Keratinocyte (primary cell): ENCODE measurements at places on chromosomes 7 and 10. TPM values are rescaled to one million over a fixed set of nuclear protein-coding genes. Genes with fewer than 3 reads are reported as not detected.

The PRF1 gene
- 0.02 to 0.09 TPM in 2 of 3 replicates, not detected in the other for polyA plus RNA-seq

The WDFY4 gene
- 0.02 to 0.04 TPM (median 0.04 TPM) in 3 replicates for polyA plus RNA-seq

The ZNF722 gene
- not detected in 3 replicates for polyA plus RNA-seq

The TUBAL3 gene
- 1.5 to 2.6 TPM (median 2.6 TPM) in 3 replicates for polyA plus RNA-seq

The GIMAP8 gene
- polyA plus RNA-seq = 0.06 to 0.26 TPM (median 0.14 TPM) in 3 replicates

The ZNF365 gene
- 11.9 to 20.9 TPM (median 15.9 TPM) in 3 replicates for polyA plus RNA-seq

DNA sequence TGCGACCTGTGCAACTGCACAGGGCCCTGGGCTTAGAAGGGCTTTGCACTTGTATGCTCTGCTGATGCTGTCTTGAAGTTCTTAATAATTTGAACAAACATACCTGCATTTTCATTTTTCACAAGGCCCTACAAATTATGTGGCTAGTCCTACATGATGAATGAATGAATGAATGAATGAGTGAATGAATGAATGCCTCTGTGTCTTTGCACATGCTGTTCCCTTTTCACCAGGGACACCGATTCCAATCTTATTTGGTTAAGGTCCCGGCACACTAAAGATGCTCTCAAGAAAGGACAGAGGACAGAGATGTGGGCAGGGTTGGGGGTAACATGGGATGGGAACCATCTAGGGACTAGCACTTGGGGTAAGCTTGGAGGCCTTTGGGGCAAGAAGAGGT is 39.4 kb upstream of the CHST3 start:
- H3K27ac ChIP-seq = no peak overlapping the region
- no peaks in the 10 kb centered on the region for H3K27me3 ChIP-seq
- no peaks in the 10 kb centered on the region for H3K36me3 ChIP-seq
- peaks cover 37% of the 10 kb centered on the region for H3K4me1 ChIP-seq
- no peak for DNase-seq
- no peak overlapping the region for H3K4me3 ChIP-seq

GRCh38 chr7:112749775-112750174 is 40.4 kb downstream of the TMEM168 start:
- H3K4me1 ChIP-seq = no peaks in the 10 kb centered on the region
- H3K27ac ChIP-seq = no peak overlapping the region
- DNase-seq = no peak
- no peaks in the 10 kb centered on the region for H3K27me3 ChIP-seq

DNA sequence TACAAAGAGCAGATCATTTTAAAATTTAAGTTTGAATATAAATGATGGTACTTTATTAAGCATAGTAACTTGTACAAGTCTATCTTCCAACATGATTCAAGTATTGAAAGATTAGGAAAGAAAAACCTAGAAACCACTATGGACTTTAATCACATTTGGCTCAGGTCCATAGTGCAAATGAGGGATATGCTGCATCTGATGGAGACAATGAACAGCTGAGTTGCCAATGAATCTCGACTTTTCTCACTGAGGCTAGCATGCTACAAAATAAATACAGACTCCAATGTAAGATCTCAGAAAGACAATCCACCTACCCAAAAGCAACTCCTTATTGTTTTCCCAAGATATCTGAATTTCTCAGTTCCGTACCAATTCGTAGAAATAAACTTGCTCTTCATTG is 89.8 kb downstream of the SEMA3A start:
- no peak overlapping the region for H3K27ac ChIP-seq
- H3K4me3 ChIP-seq = no peak overlapping the region
- no peaks in the 10 kb centered on the region for H3K4me1 ChIP-seq
- H3K36me3 ChIP-seq = no peaks in the 10 kb centered on the region
- no peak for DNase-seq

DNA sequence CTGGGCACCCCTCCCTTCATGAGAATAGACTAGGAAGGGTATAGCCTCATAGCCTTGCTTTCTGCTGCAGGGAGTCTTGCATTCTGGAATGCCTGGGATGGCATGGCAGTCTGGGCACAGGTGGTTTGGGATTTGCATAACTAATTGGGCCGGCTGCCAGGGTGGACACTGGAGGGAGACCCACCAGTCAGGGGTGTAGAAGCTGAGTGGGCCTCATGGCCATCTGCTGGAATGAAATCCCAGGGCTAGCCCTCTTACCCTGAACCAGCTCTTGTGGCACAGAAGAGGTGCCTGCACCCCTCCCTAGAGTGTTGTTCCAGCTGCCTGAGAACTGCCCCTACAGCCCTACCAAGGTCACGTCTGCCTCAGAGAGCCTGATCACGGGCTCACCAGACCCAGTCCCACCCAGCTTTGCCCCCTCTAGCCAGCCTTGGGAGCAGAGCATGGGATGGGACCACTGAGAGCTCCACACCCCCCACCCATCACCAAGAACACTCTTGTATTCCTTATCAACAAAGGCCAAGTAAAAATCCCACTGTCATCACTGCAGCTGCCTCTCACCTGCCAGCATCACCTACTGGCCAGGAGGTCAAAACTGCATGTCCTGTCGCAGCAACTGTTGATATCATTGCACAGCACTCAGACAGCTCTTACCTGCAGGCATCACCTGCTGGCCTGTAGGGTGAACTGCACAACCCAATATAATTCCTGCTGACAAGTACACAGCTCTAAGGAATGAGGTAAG is 148.9 kb downstream of the ZEB1 start:
- no peaks in the 10 kb centered on the region for H3K36me3 ChIP-seq
- DNase-seq = no peak
- H3K4me3 ChIP-seq = no peak overlapping the region

- H3K27me3 ChIP-seq = no peaks in the 10 kb centered on the region
- H3K4me3 ChIP-seq = no peak overlapping the region
- no peaks in the 10 kb centered on the region for H3K4me1 ChIP-seq
- no peaks in the 10 kb centered on the region for H3K36me3 ChIP-seq
- DNase-seq = no peak
Observed at GRCh38 chr7:120944826-120945562, 5.6 kb upstream of the ING3 start.

GRCh38 chr10:45553613-45554012 is 119.0 kb downstream of the ZFAND4 start:
- no peaks in the 10 kb centered on the region for H3K36me3 ChIP-seq
- peaks cover 7% of the 10 kb centered on the region for H3K4me1 ChIP-seq
- peak; percentile 73 for DNase-seq
- H3K27me3 ChIP-seq = no peaks in the 10 kb centered on the region

GRCh38 chr10:88735661-88736060 is 24.2 kb upstream of the LIPN start:
- no peak overlapping the region for H3K27ac ChIP-seq
- DNase-seq = peak; percentile 1
- H3K4me3 ChIP-seq = no peak overlapping the region
- H3K36me3 ChIP-seq = no peaks in the 10 kb centered on the region
- peaks cover 15% of the 10 kb centered on the region for H3K4me1 ChIP-seq

- H3K4me3 ChIP-seq = no peak overlapping the region
- H3K4me1 ChIP-seq = peaks cover 8% of the 10 kb centered on the region
- no peak for DNase-seq
- H3K27me3 ChIP-seq = no peaks in the 10 kb centered on the region
- no peak overlapping the region for H3K27ac ChIP-seq
Observed at GRCh38 chr7:143505838-143506237, 28.2 kb downstream of the TAS2R41 start.

- DNase-seq = no peak
- no peak overlapping the region for H3K4me3 ChIP-seq
- H3K4me1 ChIP-seq = peaks cover 22% of the 10 kb centered on the region
- peaks cover 31% of the 10 kb centered on the region for H3K36me3 ChIP-seq
Observed at GRCh38 chr7:44767912-44768627, 19.4 kb downstream of the ZMIZ2 start.

- H3K4me3 ChIP-seq = no peak overlapping the region
- H3K27me3 ChIP-seq = no peaks in the 10 kb centered on the region
- DNase-seq = no peak
Observed at GRCh38 chr7:108648989-108649388, 79.3 kb downstream of the DNAJB9 start.

- DNase-seq = no peak
- H3K4me3 ChIP-seq = no peak overlapping the region
- no peaks in the 10 kb centered on the region for H3K27me3 ChIP-seq
- H3K36me3 ChIP-seq = no peaks in the 10 kb centered on the region
- H3K27ac ChIP-seq = no peak overlapping the region
Observed at GRCh38 chr10:76301950-76302349, 870.5 kb downstream of the LRMDA start.

DNA sequence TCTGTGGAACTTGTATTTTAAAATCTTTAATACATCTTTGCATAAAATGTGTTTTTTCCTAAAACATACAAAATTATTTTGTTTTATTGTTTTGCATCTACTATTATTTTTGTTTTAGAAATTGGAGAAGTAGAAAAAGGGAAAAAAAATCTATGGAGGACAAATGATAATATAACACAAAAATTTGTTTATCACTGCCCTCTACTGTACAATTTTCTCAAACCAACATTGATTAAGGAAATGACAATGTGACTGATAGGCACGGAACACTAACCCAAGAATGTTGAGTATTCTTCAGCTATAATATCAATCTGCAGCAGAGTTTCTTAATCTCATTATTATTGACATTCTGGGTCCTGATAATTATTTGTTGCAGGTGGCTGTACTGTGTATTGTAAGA is 9.5 kb upstream of the ING3 start:
- no peaks in the 10 kb centered on the region for H3K4me1 ChIP-seq
- H3K27ac ChIP-seq = no peak overlapping the region
- H3K36me3 ChIP-seq = no peaks in the 10 kb centered on the region
- H3K4me3 ChIP-seq = no peak overlapping the region
- H3K27me3 ChIP-seq = no peaks in the 10 kb centered on the region

DNA sequence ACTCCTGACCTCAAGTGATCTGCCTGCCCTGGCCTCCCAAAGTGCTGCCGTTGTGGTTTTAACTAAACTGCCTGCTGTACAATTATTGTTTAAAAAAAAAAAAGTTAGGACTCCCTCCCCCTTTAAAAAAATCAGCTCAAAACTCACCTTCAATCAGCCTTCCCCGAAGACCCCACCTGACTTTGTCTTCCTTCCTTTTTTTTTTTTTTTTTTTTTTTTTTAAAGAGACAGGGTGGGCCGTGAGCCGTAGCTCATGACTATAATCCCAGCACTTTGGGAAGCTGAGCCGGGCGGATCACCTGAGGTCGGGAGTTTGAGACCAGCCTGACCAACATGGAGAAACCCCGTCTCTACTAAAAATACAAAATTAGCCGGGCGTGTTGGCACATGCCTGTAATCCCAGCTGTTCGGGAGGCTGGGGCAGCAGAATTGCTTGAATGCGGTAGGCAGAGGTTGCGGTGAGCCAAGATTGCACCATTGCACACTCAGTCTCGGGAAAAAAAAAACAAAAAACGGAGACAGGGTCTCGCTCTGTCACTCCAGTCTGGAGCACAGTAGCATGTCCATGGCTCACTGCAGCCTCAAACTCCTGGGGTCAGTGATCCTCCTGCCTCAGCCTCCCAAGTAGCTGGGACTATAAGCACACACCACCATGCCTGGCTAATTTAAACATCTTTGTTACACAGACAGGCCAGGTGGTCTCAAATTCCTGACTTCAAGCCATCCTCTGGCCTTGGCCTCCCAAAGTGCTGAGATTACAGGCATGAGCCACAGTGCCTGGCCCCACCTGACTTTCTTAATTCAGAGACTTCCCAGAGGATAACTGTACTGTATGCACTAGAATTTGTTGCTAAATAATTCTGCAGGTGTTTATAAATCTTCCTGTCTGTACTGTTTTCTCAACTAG is 3.2 kb downstream of the FIS1 start:
- no peak for DNase-seq
- peaks cover 20% of the 10 kb centered on the region for H3K36me3 ChIP-seq
- no peak overlapping the region for H3K27ac ChIP-seq
- H3K4me3 ChIP-seq = no peak overlapping the region
- peaks cover 24% of the 10 kb centered on the region for H3K4me1 ChIP-seq

DNA sequence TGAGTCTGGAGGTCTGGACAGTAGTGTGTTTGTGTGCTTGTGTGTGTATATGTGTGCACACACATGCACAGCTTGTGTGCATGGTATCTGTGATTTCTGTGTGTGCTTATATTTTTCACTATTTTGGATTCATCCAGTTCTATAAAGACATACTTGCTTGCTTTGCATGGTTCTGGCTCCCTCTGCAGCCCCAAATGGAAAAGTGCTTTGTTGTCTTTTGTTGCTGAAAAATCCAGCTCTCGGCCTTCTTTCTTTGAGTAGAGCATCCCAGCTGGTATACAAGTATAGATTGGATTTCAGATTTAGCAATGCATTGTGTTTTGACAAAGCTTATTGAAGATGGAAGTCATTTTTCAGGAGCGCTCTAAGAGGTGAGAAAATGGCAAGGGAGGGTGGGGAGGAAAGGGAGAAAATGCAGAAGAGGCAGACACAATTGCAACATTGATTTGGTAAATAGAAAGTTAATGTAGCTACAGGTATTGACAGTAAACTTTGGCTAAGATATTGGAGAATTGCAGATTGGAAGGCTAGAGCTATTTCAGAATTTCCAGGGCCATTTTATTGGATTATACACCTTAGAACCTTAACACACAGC is 333.9 kb downstream of the AUTS2 start:
- no peak overlapping the region for H3K27ac ChIP-seq
- H3K27me3 ChIP-seq = no peaks in the 10 kb centered on the region
- H3K36me3 ChIP-seq = no peaks in the 10 kb centered on the region
- DNase-seq = no peak
- H3K4me3 ChIP-seq = no peak overlapping the region
- H3K4me1 ChIP-seq = no peaks in the 10 kb centered on the region

GRCh38 chr7:95102662-95103061 is 195.3 kb downstream of the PPP1R9A start:
- H3K27me3 ChIP-seq = no peaks in the 10 kb centered on the region
- no peak overlapping the region for H3K27ac ChIP-seq
- H3K4me3 ChIP-seq = no peak overlapping the region
- H3K4me1 ChIP-seq = no peaks in the 10 kb centered on the region
- no peaks in the 10 kb centered on the region for H3K36me3 ChIP-seq

GRCh38 chr7:17195576-17195975 is 102.9 kb upstream of the AHR start:
- H3K27ac ChIP-seq = no peak overlapping the region
- H3K36me3 ChIP-seq = no peaks in the 10 kb centered on the region
- DNase-seq = no peak
- H3K4me3 ChIP-seq = no peak overlapping the region
- no peaks in the 10 kb centered on the region for H3K27me3 ChIP-seq

DNA sequence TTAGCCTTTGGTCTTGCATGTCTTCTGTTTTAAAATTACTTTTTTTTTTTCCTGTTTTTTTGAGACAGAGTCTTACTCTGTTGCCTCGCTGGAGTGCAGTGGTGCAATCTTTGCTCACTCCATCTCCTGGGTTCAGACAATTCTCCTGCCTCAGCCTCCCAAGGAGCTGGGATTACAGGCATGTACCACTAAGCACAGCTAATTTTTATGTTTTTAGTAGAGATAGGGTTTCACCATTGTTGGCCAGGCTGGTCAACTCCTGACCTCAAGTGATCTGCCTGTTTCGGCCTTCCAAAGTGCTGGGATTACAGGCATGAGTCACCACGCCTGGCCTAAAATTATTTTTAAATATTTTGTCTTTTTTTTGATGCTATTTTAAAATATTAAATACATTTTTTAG is 38.5 kb downstream of the MLLT10 start:
- no peaks in the 10 kb centered on the region for H3K27me3 ChIP-seq
- no peak overlapping the region for H3K27ac ChIP-seq
- H3K4me3 ChIP-seq = no peak overlapping the region
